Temporal lobe (tissue), 4 donors: ENCODE measurements at places on chromosomes 13 and 19. TPM values are rescaled to one million over a fixed set of nuclear protein-coding genes. Genes with fewer than 3 reads are reported as not detected.

Gene PCDH17
- total RNA-seq, result 84.8 TPM

Gene TMTC4
- 52.1 TPM for total RNA-seq

Gene RAP2A
- total RNA-seq, result 158 TPM

Gene ZNF534
- total RNA-seq, result 2.7 TPM

Gene CRX
- total RNA-seq, result not detected

Gene KLK7
- not detected for total RNA-seq

Gene FCER2
- under 0.01 TPM for total RNA-seq

Gene TNFRSF19
- 13.0 TPM for total RNA-seq
